ENCODE measurements at places on chromosomes 3 and 15. TPM values are rescaled to one million over a fixed set of nuclear protein-coding genes. Genes with fewer than 3 reads are reported as not detected.
A peak's percentile ranks its signal among the peaks of the same experiment; 100 is the strongest.

- DNase-seq, result no peak
These were observed 42.0 kb downstream of the SRP14 start for GRCh38 chr15:39997031-39997430.

The GRK7 gene
- not detected for total RNA-seq

GRCh38 chr3:31533169-31534064, 692 bp downstream of the STT3B start:
- DNase-seq, result peak; percentile 27

The LMOD3 gene
- not detected for total RNA-seq

The SLC12A6 gene
- total RNA-seq, result 4.3 TPM

GRCh38 chr15:52423852-52424251, 104.8 kb downstream of the MYO5A start:
- no peak for DNase-seq

DNA sequence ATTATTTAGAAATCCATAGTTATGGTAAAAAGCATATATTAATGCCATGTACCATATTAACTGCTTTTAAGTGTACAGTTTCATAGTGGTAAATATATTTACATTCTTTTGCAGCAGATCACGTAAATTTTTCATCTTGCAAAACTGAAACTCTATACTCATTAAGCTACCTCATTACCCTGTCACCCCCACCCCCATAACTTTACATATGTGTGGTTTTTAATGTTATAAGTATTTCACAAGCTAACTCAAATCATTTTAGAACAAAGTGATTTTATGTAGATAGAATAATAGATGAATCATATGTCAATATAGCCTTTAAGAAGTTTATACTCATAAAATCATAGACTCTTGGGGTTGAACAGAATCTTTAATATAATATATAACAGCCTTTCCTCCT, 7.1 kb upstream of the TP63 start:
- DNase-seq, result no peak

- no peak for DNase-seq
These were observed 457.1 kb downstream of the NTRK3 start for GRCh38 chr15:87799428-87799827.

DNA sequence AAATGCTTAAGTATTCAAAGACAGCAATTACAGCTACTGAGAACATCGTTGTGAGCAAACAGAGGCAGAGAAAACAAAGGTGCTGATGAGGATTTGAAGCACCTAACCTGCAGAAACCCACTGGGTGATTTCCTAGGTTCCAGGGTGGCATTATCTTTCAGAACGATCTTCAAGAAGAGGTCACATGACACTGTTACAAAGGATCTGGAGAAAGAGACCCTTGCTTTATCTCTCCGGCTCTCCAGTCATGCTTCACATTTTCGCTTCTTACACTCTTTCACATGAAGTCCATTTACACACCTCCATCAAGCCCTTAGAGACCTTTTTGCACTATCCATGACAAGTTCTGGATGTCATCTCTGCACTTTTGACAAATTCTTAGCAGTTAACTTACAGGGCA, 70.8 kb downstream of the GOLGA8B start:
- DNase-seq, result no peak

DNA sequence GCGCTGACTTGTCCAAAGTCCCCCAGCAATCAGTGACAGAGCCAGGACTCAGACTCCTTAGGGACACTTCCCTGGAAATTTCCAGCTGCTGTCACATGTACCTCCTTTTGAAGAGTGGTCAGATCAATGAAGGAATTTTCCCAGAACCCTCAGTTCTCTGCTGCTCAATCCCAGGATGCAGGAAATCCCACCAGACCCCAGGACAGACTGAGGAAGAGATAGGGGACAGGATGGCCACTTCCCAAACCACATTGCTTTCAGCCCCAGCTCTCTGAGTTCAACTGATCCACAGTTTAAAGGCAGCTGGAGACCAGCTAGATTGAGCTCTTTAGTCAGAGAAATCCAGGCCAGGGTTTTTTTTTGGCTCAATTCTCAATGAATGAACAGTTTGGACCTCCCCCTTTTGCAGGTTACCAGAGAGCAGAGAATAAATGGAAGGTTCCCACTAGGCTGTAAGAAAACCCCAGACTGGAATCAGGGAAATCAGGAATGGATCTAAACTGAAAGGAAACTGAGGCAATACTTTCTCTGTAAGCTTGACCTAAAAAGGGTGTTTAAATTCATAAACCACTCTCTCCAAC, 1.5 kb downstream of the CYP1A1 start:
- DNase-seq, result peak; percentile 45

DNA sequence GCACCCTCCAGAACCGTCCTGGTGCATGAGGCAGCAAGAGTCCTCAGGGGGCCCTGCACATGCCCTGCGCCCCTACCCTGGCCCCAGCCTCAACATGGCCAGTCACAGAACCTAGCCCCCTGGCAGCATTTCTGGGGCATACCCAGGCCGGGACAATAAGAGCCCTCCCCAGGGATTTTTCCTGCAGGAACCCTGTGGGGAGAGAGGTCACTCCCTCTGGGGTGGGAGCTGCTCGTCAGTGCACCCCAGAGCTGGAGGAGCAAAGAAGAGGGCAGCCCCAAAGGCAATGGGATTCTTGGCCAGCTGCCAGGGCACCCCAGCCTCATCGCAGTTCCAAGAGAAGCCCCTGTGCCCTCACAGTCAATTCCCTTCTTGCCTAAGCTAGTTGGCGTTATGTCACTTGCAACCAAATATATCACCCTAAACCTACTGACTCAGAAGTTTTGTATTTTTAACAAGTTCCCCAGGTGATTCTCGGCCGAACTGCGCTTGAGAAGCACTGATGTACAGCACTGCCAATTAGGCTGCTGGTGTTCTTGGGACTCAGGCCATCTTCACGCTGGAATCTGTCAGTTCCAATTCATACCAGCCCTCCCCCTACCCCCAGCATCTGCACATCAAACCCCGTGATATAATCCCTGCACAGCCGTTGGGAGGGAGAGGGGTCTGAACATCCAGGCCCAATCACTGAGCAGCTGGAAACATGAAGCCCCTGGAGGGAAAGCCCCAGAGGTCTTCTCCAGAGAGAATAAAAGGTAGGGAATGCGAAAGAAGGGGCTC, 87.5 kb upstream of the PRR20G start:
- DNase-seq, result no peak

- no peak for DNase-seq
These were observed 138.5 kb downstream of the NTRK3 start for GRCh38 chr15:88118035-88118434.

GRCh38 chr3:136602818-136603217, 149.4 kb downstream of the STAG1 start:
- no peak for DNase-seq

The AHSG gene
- not detected for total RNA-seq

DNA sequence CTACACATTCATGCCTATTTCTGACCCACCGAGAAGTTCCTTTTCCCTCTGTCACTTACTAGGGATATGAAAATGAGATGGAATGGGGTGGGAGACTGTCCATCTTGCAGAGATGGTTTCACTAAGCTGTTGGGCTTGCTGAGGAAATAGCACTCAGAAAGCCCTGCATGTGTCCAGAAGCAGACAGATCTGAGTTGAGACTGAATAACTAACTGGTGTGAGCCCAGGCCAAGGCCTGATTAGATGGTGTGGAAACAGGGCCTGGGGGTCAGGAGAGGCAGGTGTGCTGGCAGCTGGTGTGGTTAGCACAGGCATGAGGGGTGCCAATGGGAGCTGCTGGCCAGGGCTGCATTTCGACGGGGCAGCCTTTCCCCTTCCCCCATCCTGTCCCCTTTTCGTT, 72.1 kb downstream of the CLSTN2 start:
- no peak for DNase-seq

DNA sequence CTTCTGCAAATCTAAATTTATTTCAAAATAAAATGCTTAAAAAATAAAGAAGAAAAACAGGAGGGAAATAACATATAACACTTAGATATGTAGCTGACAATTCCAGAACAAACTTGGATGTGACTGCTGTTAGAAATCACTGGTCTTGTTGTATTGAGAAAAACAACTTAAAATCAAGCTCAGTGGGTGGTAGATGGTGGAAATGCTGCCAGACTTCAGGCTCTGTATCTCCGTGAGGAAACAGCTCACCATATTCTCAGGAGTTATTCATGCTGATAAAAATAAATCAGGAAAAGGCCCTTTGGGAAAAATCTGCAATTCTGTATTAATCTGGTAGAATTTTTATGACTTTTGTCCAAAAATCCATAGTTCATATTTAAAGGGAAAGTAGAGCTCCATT, 477.6 kb downstream of the RAP2B start:
- DNase-seq, result no peak

The SV2B gene
- total RNA-seq, result 0.15 TPM

- DNase-seq, result no peak
These were observed 24.6 kb upstream of the NFKBIZ start for GRCh38 chr3:101824702-101825101.

DNA sequence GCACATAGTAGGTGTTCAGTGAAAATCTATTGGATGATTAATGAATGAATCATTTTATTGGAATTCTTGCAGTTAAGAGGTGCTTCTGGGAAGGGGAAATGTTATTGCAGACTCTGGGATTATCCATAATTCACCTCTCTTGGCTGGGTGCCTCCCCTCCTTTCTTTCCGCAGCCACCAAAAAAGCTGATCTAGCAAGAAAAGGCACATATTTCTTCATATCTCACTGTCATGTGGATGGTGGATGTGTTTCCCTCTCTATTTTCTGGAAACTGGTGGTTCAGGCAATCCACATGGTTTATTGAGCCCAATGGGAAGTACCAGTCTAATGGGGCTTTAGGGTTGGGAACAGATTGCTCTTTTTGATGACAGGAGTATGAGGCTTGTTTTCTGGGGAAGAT, 151.1 kb upstream of the ROPN1 start:
- DNase-seq, result no peak

DNA sequence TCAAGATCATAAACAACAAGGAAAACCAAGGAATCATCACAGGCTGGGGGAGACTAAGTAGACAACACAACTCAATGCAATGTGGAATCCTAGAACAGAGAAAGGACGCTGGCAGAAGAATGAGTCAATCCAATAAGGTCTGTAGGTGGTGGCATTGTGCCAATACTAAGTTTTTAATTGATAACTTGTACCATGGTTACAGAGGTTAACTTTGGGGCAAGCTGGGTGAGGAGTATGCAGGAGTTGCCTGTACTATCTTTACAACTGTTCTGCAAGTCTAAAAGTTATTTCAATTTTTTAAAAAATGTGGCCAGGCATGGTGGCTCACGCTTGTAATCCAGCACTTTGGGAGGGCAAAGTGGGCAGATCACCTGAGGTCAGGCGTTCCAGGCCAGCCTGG, 46.2 kb downstream of the RORA start:
- peak; percentile 28 for DNase-seq

Data from Daoy (cell line).